Fibroblast of gingiva (primary cell): ENCODE measurements at places on chromosomes 7 and 10.
A peak's percentile ranks its signal among the peaks of the same experiment; 100 is the strongest.

DNA sequence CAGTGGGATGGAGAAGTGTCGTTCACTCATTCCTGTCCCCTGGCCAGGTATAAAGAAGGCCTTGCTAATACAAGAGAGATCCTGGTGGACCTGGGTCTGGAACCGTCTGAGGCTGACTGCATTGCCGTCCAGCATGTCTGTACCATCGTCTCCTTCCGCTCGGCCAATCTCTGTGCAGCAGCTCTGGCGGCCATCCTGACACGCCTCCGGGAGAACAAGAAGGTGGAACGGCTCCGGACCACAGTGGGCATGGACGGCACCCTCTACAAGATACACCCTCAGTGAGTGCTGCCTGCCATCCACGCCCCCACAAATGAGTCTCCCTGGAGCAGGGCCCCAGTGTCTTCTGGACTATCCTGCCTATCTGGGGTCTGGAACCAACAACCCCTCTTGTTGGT, 27.2 kb downstream of the HKDC1 start:
- no peak for DNase-seq

GRCh38 chr10:106424981-106425380, 739.5 kb downstream of the SORCS1 start:
- DNase-seq: no peak

DNA sequence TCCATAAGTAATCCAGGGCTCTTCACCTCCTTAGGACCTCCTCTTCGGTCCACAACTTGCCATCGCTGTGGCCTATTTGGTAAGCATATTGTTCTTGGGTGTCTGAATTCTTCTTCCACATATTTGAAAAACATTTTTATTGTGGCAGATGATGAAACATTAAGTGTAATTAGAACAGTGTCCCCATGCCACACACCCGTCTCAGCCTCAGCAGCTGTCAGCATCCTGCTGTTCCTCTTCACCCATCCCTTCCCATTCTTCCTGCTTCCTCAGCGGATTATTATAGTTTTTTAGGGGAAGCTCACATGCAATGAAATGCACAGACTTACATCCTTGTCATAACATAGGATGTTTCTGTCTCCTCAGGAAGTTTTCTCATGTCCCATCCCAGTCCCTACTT, 20.1 kb downstream of the TDRD1 start:
- DNase-seq: no peak

DNA sequence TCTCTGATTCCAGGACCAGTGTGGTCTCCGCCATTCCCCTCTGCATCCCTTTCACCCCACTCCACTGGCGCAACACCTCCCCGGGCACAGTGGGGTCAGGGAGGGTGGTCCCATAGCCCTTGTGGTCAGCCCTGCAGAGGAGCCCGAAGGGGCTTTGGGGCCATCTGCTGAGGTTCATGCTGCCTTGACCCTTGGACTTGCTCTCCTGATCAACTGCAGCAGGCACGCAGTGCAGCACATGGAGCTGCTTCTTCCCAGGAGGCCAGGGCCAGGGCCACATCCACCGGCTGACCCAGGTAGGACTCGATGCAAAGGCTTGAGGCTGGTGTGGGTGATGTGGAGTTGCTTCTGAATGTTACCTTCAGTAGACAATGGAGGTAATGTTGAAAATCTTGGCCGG, 35.1 kb downstream of the PDIA4 start:
- no peak for DNase-seq

GRCh38 chr10:67763499-67764011, 67.6 kb upstream of the CTNNA3 start:
- DNase-seq: peak; percentile 8

DNA sequence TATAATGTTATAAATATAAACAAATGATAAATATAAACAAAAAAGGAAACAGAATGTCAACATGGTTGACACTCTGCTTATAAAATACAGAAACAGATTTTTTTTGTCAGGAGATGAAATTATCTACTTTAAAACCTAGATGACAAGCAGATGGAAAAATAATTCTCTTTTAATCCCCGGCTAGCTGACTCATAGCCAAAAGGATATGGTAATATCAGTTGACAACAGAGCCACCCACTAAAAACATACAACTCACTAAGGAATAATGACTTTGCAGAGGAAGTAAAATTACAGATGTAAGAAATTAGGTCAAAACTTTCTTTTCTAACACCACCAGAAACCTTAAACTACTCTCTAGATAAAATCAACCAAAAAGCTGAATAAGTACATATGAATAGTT, 131.1 kb upstream of the ABCB5 start:
- no peak for DNase-seq

DNA sequence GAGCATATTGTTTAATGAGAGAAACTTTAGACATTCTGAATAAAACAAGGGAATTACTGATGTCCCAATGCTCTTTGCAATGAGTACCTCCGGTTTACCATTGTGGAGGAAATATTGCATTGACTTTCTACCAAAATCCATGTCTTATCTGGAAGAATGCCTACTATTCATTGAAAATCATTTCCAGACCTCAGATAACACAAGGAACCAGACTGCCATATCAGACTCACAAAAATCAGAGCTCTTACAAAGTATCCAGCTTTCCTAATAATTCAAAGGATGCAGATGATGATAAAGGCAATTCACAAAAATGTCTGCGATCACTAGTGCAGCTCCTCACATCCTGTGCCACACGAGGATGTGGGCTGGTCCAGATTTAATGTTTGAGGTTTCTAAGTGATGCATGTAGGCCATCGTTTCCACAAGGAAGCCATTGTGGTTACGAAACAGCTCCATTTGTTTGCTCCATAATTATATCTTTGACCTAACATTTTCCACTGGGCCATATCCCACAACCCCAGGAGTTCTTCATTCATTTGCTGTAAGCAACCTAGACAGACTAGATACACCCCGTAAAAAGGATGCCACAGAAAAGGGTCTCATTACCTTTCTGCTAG, 831.1 kb upstream of the C7orf33 start:
- no peak for DNase-seq

DNA sequence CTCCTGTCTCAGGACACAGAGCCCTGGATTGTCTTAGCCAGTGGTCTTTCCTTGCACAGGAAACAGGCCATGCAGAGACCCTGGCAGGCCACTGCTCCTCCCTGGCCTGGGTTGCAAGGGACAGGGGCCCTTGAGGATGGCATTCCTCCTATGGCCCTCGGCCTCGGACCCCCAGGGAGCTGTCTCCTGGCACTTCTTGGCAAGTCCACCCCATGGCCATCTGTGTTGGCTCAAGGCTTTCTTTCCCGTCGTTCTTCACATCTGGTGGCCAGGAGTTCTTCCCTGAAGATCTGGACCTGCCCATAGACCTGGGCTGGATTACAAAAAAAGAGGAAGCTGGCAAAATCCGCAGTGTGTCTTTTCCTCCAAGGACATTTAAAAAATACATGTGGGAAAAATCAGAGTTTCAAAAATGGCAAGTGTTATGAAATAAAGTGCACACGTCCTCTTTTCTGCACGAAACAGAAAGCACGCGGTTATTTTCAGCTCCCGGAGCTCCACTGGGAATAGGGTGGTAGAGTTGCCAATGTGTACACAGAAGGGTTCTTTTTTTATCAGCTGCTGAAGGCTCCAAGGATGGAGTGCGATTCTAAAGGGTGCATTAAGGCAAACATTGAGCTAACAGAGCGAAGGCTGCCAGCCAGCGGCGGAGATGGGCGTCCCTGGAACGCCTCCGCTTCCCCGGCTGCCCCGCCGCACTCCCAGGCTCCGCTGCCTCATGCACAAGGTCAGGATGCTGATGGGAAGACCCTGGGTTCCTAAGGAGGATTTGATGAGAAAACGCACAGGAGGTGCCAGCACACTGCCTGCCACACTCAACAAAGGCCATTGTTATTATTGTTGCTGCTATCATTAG, 62.8 kb upstream of the FAM20C start:
- DNase-seq: peak; percentile 95

- no peak for DNase-seq
These were observed 11.3 kb downstream of the UNCX start for GRCh38 chr7:1243964-1244416.

DNA sequence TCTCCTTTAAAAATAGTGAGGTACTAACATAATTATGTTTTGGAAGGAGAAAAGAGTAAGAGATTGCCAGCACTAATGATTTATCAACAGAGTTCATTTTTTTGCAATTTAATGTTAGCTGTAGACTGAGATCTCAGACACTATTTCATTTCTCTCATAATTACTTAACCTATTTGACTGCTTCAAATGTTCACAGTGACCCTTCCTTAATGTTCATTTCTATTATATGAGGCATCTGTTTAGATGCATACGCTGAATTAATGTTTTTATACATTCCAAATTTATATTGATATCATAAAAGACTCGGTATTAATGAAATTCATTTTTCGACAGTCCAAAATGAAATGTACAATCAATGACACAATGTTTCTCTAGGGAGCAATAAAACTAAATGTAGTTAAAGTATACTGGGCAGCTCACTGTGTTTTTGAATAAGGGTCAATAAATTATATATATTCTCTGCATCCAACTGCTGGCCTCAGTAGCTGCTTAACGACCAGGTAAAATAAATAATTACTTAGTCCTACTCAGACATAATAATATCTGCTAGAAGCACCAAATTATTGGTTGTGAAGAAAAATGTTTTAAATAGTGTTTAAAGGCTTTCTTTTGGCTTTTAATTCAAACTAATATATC, 373.4 kb downstream of the MAGI2 start:
- DNase-seq: no peak
